ENCODE measurements at places on chromosomes 5 and 9. TPM values are rescaled to one million over a fixed set of nuclear protein-coding genes. Genes with fewer than 3 reads are reported as not detected.

Gene LPAR1
- 177 TPM for total RNA-seq

Gene PCDHA9
- total RNA-seq, result 4.1 TPM

Gene TMEM203
- 34.1 TPM for total RNA-seq

Gene ATOSB
- total RNA-seq, result 16.3 TPM

Gene MFAP3
- 62.2 TPM for total RNA-seq

Gene RECK
- total RNA-seq, result 19.4 TPM

Gene KCNIP1
- total RNA-seq, result 31.2 TPM

Gene ZFP37
- total RNA-seq, result 15.5 TPM

Gene CNTLN
- 19.6 TPM for total RNA-seq

Gene FOXD4
- 0.99 TPM for total RNA-seq

Gene FBN2
- total RNA-seq, result 99.7 TPM

DNA sequence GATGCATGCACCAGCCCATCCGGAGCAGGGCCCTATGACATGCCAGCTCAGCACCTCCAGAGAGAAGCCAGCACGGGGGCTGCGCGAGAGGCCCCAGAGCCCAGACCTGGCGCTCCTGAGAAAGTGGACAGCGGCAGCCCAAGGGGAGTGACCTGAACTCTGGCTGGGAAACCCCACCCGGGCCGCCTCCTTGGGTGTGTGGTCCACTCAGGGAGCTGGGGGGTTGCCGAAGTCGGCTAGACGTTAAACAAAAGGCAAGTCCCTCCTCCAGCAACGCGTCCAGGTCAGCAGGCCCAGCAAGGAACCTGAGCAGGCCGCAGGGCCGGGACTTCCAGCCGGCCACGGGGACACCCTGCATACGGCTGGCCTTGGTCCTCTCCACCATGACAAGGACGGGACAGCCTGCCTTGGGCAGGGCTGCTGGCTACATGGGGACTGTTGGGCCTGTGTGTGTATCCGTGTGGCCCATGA, 35.7 kb downstream of the NACC2 start:
- no peak overlapping the region for H3K27ac ChIP-seq
- H3K36me3 ChIP-seq, result peaks cover 37% of the 10 kb centered on the region
- no peaks in the 10 kb centered on the region for H3K27me3 ChIP-seq
- DNase-seq, result no peak
- peaks cover 71% of the 10 kb centered on the region for H3K4me1 ChIP-seq
- no peak overlapping the region for H3K4me3 ChIP-seq

DNA sequence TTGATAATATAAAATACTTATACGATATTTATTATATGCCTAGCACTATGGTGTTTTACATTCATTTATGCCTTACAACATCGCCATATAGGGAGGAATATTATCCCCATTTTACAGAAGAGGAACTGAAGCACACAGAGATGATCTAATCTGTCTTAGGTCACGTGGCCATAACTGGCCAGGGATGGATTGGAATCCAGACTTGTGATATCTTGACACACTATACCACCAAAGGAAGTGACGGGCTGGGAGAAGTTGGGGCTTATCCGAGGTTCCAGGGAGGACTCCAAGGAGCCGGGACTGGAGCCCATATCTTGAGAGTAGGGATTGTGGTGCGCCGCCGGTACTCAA, 129.8 kb downstream of the TMEM174 start:
- H3K27me3 ChIP-seq, result peaks cover 99% of the 10 kb centered on the region
- no peaks in the 10 kb centered on the region for H3K36me3 ChIP-seq

GRCh38 chr5:15233566-15233965, 266.4 kb upstream of the FBXL7 start:
- no peak overlapping the region for H3K27ac ChIP-seq
- H3K36me3 ChIP-seq, result no peaks in the 10 kb centered on the region
- H3K4me3 ChIP-seq, result no peak overlapping the region
- no peaks in the 10 kb centered on the region for H3K27me3 ChIP-seq
- no peaks in the 10 kb centered on the region for H3K4me1 ChIP-seq

- H3K36me3 ChIP-seq, result no peaks in the 10 kb centered on the region
- no peak overlapping the region for H3K27ac ChIP-seq
- no peak overlapping the region for H3K4me3 ChIP-seq
- no peak for DNase-seq
Measured at GRCh38 chr9:3277200-3277599, 248.6 kb downstream of the RFX3 start.

- H3K27ac ChIP-seq, result peak overlapping the region; percentile 69
- DNase-seq, result no peak
- peak overlapping the region; percentile 80 for H3K4me3 ChIP-seq
Measured at GRCh38 chr5:178131446-178131996, 707 bp downstream of the RMND5B start.

DNA sequence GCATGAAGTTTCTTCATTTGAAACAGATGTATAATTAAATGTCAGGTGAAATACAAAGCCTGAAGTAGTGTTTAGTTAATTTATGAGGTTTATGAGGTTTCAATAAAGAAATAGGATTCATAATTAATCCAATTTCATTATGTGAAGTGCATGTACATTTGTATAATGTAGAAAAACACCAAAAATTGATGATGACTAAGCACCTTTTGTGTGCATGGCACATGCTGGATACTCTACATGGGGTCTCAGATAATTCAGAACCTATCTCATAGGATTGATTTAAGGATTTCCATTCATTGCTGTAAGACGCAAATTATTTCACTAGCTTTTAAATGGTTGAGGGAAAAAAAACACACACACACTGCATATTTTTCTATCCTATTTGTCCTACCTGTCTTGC, 143.9 kb downstream of the ESM1 start:
- DNase-seq, result no peak
- no peak overlapping the region for H3K4me3 ChIP-seq
- no peak overlapping the region for H3K27ac ChIP-seq
- no peaks in the 10 kb centered on the region for H3K36me3 ChIP-seq
- peaks cover 2% of the 10 kb centered on the region for H3K4me1 ChIP-seq

GRCh38 chr5:149227168-149227826, 44.4 kb upstream of the AFAP1L1 start:
- H3K27ac ChIP-seq, result no peak overlapping the region
- H3K4me1 ChIP-seq, result peaks cover 3% of the 10 kb centered on the region

DNA sequence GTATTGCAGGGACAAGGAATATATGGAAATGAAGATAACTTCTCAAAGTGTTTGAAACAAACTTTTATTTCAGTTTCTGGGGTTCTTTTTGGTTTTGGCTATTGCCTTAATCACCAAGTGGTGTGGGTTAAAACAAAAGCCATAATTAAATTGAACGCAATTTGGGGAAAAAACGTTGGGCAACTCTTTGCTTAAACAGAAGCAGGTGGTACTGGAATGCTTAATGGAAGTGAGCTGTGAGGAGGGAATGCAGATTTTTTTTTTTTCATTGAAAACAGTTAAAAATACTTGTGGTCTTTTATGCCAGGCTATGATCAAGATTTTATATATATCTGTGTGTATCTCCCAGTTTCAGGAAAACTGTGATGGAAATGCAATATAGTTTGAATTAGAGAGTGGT, 195.7 kb upstream of the TUT7 start:
- no peak overlapping the region for H3K4me3 ChIP-seq
- no peak overlapping the region for H3K27ac ChIP-seq
- H3K4me1 ChIP-seq, result no peaks in the 10 kb centered on the region
- H3K36me3 ChIP-seq, result no peaks in the 10 kb centered on the region
- DNase-seq, result peak; percentile 16
- H3K27me3 ChIP-seq, result no peaks in the 10 kb centered on the region

- no peak overlapping the region for H3K27ac ChIP-seq
- H3K27me3 ChIP-seq, result no peaks in the 10 kb centered on the region
- DNase-seq, result no peak
- H3K4me1 ChIP-seq, result no peaks in the 10 kb centered on the region
- H3K4me3 ChIP-seq, result no peak overlapping the region
Measured at GRCh38 chr9:111066468-111066867, 28.2 kb upstream of the LPAR1 start.

GRCh38 chr5:73975845-73976244, 349.8 kb downstream of the ARHGEF28 start:
- no peak overlapping the region for H3K4me3 ChIP-seq
- no peak for DNase-seq
- no peaks in the 10 kb centered on the region for H3K27me3 ChIP-seq

GRCh38 chr5:171336521-171337209, 27.6 kb downstream of the TLX3 start:
- H3K4me3 ChIP-seq, result peak overlapping the region; percentile 39
- no peaks in the 10 kb centered on the region for H3K36me3 ChIP-seq
- H3K27me3 ChIP-seq, result peaks cover 24% of the 10 kb centered on the region
- H3K27ac ChIP-seq, result no peak overlapping the region

DNA sequence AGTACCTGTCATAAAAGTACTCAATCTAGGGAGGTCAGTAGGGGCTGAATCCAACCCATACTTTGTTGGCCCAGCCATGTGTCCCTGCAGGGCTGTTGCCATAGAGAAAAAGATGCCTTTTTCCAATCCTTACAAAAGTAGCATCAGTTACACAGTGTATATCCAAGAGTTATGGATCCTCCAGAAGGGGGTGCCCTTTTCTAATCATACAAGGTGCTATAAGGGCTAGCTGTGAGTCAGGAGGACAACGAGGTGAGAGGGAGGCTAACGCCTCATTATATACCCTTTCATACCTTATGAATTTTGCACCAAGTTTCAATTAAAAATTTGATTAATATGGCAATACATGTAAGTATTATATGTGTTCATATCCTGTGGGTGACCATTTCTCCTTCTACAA, 4.8 kb downstream of the KIAA0825 start:
- no peak overlapping the region for H3K4me3 ChIP-seq
- no peaks in the 10 kb centered on the region for H3K36me3 ChIP-seq
- no peak for DNase-seq

GRCh38 chr9:95635986-95636671, 119.4 kb upstream of the PTCH1 start:
- H3K4me3 ChIP-seq, result no peak overlapping the region
- no peaks in the 10 kb centered on the region for H3K27me3 ChIP-seq
- no peak overlapping the region for H3K27ac ChIP-seq
- no peak for DNase-seq
- no peaks in the 10 kb centered on the region for H3K36me3 ChIP-seq
- no peaks in the 10 kb centered on the region for H3K4me1 ChIP-seq

GRCh38 chr5:139658928-139659667, 10.9 kb downstream of the CXXC5 start:
- no peaks in the 10 kb centered on the region for H3K27me3 ChIP-seq
- peaks cover 98% of the 10 kb centered on the region for H3K4me1 ChIP-seq
- H3K4me3 ChIP-seq, result peak overlapping the region; percentile 16
- H3K36me3 ChIP-seq, result peaks cover 45% of the 10 kb centered on the region
- DNase-seq, result no peak
- H3K27ac ChIP-seq, result peak overlapping the region; percentile 83

DNA sequence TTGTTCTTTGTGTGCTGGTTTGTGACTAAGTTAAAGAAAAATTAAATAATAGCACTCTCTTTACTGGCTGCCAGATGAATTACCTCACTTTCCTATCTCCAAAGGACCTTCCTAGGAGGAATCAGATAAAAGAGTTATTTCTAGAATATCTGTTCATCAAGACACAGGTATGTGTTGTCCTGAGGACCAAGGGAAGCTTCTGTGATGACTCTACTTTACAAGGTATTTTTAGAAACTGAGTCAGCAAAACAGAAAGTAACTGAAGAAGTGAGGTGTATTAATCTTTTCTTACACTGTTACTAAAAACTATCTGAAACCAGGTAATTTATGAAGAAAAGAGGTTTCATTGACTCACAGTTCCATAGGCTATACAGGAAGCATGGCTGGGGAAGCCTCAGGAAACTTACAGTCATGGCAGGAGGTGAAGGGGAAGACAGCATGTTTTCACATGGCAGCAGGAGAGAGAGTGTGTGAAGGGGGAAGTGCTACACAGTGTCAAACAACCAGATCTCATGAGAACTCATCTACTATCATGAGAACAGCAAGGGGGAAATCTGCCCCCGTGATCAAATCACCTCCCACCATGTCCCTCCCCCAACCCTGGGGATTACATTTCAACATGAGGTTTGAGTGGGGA, 189.2 kb upstream of the DMAC1 start:
- H3K36me3 ChIP-seq, result no peaks in the 10 kb centered on the region
- no peak for DNase-seq
- no peak overlapping the region for H3K27ac ChIP-seq
- H3K4me1 ChIP-seq, result no peaks in the 10 kb centered on the region

DNA sequence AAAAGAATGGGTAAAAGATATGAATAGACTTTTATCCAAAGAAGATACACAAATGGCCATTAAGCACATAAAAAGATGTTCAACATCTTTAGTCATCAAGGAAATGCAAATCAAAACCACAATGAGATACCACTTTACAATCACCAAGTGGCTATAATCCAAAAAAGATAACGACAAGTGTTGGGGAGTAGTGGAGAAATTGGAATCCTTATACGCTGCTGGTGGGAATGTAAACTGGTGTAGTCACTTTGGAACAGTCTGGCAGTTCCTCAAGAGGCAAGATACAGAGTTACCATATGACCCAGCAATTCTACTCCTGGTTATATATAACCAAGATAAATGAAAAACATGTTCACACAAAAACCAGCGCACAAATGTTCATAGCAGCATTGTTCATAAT, 234.9 kb downstream of the SPATA31D1 start:
- no peak overlapping the region for H3K27ac ChIP-seq
- no peak overlapping the region for H3K4me3 ChIP-seq
- H3K27me3 ChIP-seq, result no peaks in the 10 kb centered on the region

GRCh38 chr5:15898641-15899040, 280.9 kb downstream of the MARCHF11 start:
- H3K27ac ChIP-seq, result no peak overlapping the region
- H3K4me3 ChIP-seq, result no peak overlapping the region
- H3K36me3 ChIP-seq, result no peaks in the 10 kb centered on the region
- DNase-seq, result no peak
- H3K4me1 ChIP-seq, result no peaks in the 10 kb centered on the region

- no peak overlapping the region for H3K27ac ChIP-seq
- H3K4me1 ChIP-seq, result no peaks in the 10 kb centered on the region
- no peaks in the 10 kb centered on the region for H3K36me3 ChIP-seq
- no peaks in the 10 kb centered on the region for H3K27me3 ChIP-seq
Measured at GRCh38 chr9:26685818-26686217, 206.8 kb downstream of the CAAP1 start.

- H3K4me1 ChIP-seq, result no peaks in the 10 kb centered on the region
- no peak overlapping the region for H3K27ac ChIP-seq
- no peak for DNase-seq
- H3K4me3 ChIP-seq, result no peak overlapping the region
- H3K36me3 ChIP-seq, result no peaks in the 10 kb centered on the region
Measured at GRCh38 chr9:10562581-10563343, 50.0 kb downstream of the PTPRD start.

DNA sequence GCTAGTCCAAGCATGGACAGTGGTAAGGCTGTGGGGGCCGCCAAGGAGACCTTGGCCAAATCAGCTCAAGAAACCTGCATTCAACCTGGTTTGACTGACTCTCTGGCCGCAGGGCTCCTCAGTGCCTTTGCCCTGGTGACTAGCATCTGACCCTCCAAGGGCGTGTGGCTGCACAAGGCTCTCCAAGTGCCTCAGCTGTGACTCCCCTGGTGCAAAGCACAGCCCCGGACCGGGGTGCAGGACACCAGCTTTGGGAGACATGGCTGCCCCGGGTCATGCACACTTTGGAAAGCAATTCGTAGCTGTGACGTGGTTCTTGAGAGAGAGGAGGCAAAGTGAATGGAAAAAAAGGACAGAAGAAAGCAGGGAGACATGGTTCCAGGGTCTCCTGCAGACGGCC, 245.2 kb upstream of the IRX2 start:
- no peak for DNase-seq
- peaks cover 3% of the 10 kb centered on the region for H3K27me3 ChIP-seq

GRCh38 chr5:131224387-131225201, 39.3 kb upstream of the CDC42SE2 start:
- no peak overlapping the region for H3K4me3 ChIP-seq
- H3K4me1 ChIP-seq, result no peaks in the 10 kb centered on the region
- H3K27me3 ChIP-seq, result no peaks in the 10 kb centered on the region
